Spinal cord (tissue), 10 donors: ENCODE measurements at places on chromosomes 5 and 9. TPM values are rescaled to one million over a fixed set of nuclear protein-coding genes. Genes with fewer than 3 reads are reported as not detected.

GRCh38 chr9:21096172-21096900 is 18.6 kb upstream of the IFNB1 start:
- H3K36me3 ChIP-seq: no peaks in the 10 kb centered on the region
- H3K27me3 ChIP-seq: no peaks in the 10 kb centered on the region
- H3K4me1 ChIP-seq: no peaks in the 10 kb centered on the region
- no peak overlapping the region for H3K4me3 ChIP-seq
- DNase-seq: no peak

DNA sequence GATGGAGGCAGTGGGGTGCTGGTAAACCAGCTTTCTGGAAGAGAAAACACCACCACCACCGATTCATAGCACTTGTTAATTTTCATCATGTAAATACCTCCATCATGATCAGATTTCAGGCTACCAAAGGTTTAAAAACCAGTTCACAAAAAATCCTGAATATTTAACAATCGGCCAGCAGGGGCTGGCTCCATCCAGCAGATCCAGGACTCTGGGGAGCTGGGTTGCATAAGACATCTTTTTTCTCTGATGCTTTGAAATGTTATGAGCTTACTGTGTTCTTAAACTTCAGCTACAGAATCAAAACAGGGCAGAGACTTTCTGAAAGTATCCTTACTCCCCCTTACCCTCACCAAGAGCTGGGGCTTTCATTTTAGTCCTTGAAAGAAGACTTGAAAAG is 14.6 kb upstream of the RNF183 start:
- peaks cover 13% of the 10 kb centered on the region for H3K36me3 ChIP-seq
- H3K27me3 ChIP-seq: no peaks in the 10 kb centered on the region
- no peak overlapping the region for H3K4me3 ChIP-seq
- no peak overlapping the region for H3K27ac ChIP-seq

- H3K27me3 ChIP-seq: no peaks in the 10 kb centered on the region
- no peak for DNase-seq
- no peak overlapping the region for H3K4me3 ChIP-seq
- H3K36me3 ChIP-seq: no peaks in the 10 kb centered on the region
- no peak overlapping the region for H3K27ac ChIP-seq
Observed at GRCh38 chr9:38412751-38413150, 11.5 kb downstream of the IGFBPL1 start.

LTC4S gene
- total RNA-seq: 1.9 TPM
